HEK293T (cell line): ENCODE measurements at places on chromosomes 13 and 19.

DNA sequence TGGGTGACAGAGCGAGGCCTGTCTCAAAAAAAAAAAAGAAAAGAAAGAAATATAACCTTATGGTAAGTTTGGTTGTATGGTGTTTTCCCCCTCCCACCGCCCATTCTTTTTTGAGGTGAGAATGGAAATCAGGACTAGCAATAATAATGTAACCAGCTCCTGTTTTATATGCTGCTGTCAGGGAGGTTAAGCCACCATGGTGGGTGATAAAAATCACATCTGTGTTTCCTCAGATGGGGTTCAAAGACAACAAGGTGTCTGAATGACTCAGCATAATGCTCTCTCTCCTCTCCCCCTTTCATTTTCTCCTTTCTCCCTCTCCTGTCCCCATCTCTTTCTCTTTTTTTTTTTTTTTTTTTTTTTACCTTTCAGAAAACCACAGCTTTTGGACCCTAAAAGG, 28.3 kb upstream of the GARRE1 start:
- no peak for DNase-seq

- DNase-seq, result no peak
Observed at GRCh38 chr13:73290844-73291243, 232.0 kb downstream of the KLF5 start.

DNA sequence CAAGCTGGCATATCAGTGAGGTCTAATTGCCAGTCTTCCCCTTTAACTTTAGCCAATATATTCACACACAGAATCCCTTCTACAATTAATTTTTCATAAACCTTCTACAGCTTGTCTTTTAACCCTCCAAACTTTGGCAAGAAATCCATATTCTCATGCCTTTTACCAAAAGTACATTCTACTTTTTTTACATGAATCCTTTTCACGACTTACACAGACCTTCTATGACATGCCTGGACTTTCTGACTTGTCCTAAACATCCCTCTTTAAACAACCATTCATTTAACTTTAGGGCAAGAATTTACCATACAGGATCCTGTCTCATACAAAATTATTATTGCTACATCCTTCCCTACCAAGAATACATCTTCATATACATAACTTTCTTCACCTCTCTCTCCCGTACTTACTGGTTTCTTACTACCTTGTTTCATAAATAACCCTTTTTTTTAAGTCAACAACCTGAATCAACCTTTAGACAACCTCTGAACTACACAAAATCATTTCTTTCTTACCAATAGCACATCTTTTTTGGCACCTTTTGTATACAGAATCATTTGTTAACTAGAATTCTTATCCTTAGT, 23.5 kb downstream of the ZNF544 start:
- DNase-seq, result no peak

GRCh38 chr13:51148952-51149573, 38.0 kb upstream of the C13orf42 start:
- peak; percentile 44 for DNase-seq

- peak; percentile 19 for DNase-seq
Observed at GRCh38 chr13:40401911-40402776, 264.3 kb downstream of the FOXO1 start.

DNA sequence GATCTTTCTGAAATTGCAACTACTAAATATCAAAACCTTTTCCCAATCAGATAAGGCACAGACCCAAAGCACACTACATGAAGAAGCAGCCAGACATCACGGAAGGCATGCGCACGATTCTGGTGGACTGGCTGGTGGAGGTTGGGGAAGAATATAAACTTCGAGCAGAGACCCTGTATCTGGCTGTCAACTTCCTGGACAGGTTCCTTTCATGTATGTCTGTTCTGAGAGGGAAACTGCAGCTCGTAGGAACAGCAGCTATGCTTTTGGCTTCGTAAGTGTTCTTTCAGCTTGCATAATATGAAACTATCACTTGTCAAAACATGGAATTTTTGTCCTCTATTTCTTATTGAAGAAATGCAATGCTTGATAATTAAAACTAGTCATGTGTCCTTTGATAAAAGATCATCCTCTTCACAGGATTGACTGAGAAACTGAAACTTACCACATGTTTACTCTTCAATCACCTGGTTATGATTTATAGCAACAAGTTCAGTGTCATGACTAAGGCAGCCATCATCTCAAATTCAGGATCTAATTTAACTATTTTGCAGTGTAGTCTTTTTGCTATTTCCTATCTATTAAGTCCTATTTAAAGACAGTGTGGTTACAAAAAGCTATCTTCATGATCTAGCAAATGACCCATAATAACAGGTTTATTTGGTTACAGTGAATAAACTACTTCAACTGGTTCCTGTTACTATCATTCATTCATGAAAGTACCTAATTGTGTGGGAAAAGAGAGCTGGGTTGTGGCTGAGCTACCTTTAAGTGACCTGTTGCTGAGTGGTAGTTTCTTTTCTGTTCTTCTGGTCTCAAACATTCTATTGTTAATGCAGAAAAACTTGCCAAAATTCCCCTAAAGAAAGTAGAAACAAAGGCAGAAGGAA, 6.5 kb downstream of the CCNA1 start:
- no peak for DNase-seq

- DNase-seq, result peak; percentile 91
Observed at GRCh38 chr19:40549007-40549708, 27.5 kb upstream of the SHKBP1 start.

DNA sequence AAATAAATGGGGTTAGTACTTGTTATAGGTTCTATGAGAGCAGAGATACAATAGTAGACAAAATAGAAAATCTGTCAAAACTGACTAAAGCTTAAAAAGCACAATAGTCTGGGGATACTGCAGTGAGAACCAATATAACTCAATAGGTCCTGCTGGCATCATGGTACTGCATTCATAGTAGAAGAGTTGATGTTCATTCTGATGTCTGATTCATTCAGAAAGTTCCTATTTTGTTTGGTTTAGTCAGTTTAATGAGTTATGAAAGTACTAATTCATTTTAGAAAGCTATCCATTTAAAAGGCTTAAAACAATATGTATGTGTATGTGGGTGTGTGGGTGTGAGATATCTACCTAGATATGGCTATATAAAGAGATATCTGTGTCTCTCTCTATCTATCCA, 152.8 kb downstream of the LHFPL6 start:
- DNase-seq, result no peak
